ENCODE measurements at places on chromosomes 3 and 15.

GRCh38 chr15:39854161-39854560, 65.9 kb downstream of the GPR176 start:
- no peak for DNase-seq

DNA sequence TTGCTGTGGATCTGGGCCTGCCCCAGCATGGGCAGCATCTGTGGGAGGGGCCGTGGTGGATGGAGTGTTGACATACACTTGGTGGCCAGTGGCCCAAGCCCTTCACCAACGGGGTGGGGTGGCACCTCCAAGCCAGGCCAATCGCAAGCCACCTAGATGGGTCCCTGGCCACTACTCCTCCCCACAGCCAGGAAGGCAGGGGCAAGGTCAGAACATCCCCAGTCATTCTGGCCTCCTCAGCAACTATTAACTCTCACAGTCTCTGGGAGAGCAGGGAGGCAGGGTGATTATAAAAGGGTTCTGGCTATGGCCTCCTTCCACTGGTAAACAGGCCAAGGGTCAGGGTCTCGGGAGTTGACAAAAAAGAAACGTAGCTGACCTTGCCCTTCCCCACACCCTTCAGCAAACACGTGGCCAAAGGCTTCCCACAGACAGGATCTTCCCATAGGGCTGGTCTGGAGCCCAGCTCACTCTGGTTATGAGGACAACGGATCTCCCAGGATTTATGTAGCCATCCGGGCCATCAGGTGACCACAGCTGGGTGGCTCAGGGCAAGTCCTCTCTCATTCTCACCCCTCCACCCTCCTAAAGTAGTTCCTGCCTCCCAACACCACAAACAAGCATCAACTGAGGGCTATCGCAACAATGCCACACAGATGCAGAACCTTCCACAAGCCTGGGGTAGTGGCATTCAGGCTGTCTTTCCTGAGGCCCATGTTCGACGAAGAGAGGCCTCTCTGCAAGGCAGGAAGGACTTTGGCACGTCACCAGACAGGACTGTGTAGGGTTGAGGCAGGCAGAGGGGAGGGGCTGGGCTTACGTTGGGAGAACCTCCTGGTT, 18.9 kb downstream of the TLE3 start:
- DNase-seq, result no peak

- DNase-seq, result no peak
These were observed 929.2 kb upstream of the CFAP20DC start for GRCh38 chr3:59978979-59979378.

GRCh38 chr3:16888785-16889607, 4.2 kb downstream of the PLCL2 start:
- no peak for DNase-seq

GRCh38 chr3:127673191-127674100, 694 bp downstream of the ABTB1 start:
- peak; percentile 56 for DNase-seq

GRCh38 chr3:128210711-128211110, 57.4 kb downstream of the EEFSEC start:
- DNase-seq, result no peak

GRCh38 chr15:72078887-72079286, 39.1 kb downstream of the MYO9A start:
- DNase-seq, result no peak

GRCh38 chr15:100341750-100342560, at the start of gene ADAMTS17:
ADAMTS17 (minus strand) TSS chr15:100341975; CDS start chr15:100341899, 76 bp downstream.
- peak; percentile 96 for DNase-seq

DNA sequence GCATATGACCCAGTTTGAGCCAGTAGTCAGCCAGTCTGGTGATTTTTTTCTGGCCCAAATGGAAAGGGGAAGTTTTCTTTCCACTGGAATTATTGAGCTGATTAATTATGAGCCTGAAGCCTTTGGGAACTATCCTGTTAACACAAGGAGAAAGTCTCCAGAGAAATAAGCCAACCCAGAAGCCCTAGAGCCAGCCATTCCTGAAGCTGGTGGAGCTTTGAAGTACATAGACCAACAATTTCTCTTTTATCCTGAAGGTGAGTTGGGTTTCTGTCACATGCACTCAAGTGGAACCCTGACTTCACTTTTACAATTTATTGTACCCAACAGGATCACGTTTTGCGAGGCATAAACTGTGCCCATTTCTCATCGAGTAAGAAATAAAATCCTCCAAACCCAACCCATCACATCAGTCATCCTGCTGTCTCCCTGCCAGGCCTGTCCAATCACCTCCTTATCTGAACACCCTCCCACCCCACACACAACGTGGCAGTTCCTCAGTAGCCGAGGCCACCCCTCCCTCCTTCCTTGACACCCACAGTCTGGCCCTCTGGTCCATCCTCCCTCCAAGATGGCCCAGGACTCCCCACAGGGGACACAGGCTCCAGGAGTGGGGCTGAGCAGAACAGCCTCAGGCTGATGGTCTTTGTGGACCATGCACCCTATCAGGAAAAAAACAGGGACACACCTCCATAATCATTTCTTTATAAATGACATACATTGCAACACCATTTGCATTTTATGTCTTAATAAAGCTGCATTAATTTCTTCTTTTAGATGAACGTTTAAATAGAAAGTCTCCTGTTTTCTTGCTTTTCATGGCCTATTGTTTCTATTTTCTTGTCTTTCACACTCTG, 55.7 kb upstream of the GATA2 start:
- DNase-seq, result no peak

- DNase-seq, result no peak
These were observed 189.7 kb downstream of the PDZRN3 start for GRCh38 chr3:73435055-73435454.

DNA sequence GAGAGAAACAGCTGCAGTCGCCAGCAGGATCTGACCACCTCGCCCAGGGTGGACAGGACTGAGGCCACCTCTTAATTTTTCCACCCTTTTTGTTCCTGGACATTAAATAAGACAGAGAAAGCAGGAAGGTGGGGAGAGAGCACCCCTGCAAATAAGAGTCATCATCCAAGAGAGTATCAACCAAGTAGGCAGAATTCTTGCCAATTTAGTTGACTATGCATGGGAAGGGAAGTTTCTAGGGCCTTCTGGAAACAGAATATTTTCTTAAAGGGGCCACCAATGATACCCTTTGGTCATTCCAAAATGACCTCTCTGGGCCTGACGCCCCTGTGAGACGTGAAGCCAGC, 136.2 kb downstream of the TJP1 start:
- DNase-seq, result no peak

DNA sequence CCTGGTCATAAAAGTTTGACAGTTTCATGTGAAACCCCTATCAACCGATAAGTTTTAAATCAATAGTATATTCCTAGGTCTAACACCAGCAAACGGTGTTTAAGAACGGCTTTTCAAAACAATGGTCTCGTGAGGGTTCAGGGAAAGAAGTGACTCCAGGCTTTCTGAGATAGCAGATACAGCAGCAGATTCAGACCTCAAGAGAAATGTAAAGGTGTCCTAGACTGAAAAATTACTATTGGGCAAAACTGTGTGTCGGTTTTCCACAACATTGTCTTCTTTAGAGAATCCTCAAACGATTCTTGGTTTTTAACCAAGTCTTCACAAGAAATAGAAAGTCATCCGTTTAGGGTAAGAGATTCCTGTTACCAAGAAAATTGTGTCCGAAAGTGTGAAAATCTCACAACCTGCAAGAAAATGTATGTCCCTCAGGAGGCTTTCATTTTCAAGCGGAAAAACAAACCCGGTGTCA, 1.2 kb downstream of the SETD2 start:
- DNase-seq, result no peak

DNA sequence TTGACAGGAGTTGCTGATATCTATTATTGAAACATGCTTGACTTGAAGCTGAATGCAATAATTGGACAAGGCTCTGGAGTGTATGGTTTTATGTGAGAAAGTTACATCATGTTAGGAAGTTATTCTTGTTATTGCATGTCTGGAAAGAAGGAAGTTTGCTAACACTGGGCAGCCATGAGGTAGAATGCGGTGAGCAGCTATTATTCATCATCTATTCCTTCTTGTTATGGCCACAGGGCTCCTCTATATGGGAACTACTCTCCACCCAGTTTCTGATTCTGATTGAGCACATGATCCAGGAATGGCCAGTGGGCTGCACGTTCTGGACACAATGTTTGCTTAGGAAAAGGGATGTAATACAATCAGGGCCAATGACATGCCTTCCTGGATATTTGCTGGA, 37.8 kb upstream of the SCN5A start:
- DNase-seq, result no peak

- no peak for DNase-seq
These were observed 102.7 kb downstream of the SLCO3A1 start for GRCh38 chr15:91956026-91956723.

- DNase-seq, result no peak
These were observed 54.3 kb downstream of the CYFIP1 start for GRCh38 chr15:22925875-22926274.
